ENCODE measurements at places on chromosomes 1 and 21.
A peak's percentile ranks its signal among the peaks of the same experiment; 100 is the strongest.

- no peak for DNase-seq
These were observed 279.4 kb downstream of the PTGER3 start for GRCh38 chr1:70768216-70768615.

GRCh38 chr1:115829023-115829674 lies 11.8 kb downstream of the NHLH2 start:
- peak; percentile 66 for DNase-seq

GRCh38 chr1:39564941-39565340 lies 11.6 kb downstream of the PABPC4 start:
- no peak for DNase-seq

DNA sequence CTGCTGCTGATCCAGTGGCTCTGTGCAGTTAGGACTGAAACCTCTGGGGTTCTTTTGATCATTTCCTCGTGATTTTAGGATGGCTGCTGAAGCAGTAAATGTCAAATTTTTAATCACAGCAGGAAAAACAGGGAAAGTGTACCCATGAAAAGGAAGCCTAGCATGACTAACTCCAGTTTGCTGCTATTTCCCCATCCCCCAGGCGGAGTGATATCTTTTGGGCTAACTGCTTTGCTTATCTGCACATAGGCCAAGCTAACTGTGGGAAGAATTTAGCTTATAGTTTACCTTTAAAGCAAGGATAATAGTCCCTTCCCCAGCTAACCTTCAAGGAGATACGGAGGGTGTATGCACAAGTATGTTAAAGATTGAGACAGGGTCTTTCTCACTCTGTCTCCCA lies 149.8 kb upstream of the TNR start:
- DNase-seq: no peak

GRCh38 chr1:220682901-220683576 lies 7.1 kb upstream of the C1orf115 start:
- no peak for DNase-seq

- no peak for DNase-seq
These were observed 16.8 kb upstream of the CEP350 start for GRCh38 chr1:179937668-179938254.

DNA sequence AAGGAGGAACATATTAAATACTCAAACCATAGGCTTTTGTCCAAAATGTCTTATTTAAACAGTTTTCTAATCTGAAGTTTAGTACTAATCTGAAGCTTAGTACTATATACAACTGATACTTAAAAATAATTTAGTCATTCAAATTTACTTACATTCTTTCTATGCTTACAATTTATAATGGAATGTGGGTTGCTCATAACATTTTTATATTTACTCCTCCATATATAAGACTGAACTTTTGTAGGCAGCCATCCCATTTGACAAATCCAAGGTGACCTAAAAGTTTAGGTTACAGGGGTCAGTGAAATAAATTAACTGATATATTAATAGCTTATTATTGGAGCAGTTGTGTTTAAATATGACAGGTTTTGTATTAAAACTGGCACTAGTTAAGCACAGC lies 570.6 kb downstream of the DPYD start:
- no peak for DNase-seq

DNA sequence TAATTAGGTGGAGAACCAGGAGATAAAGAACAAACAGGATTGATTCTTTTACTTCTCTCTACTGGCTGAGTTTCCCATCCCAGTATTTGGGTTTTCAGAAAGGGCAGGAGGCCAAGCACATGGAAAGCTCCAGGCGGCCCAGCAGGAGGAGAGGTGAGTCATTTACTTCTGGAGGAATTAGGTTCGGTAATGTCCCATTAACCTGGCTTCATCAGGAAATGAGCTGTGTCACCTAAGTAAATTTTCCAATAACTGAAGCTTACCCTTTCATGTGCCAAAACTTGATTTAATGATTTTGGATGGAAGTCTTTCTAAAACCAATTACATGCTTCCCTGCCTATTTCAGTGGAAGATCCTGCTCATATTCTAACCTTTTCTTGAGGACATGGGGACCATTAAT lies 257.6 kb upstream of the USP24 start:
- DNase-seq: no peak

GRCh38 chr1:195740862-195741261 lies 867.4 kb downstream of the KCNT2 start:
- DNase-seq: no peak

GRCh38 chr1:30388386-30388785 lies 335.0 kb downstream of the MATN1 start:
- no peak for DNase-seq

DNA sequence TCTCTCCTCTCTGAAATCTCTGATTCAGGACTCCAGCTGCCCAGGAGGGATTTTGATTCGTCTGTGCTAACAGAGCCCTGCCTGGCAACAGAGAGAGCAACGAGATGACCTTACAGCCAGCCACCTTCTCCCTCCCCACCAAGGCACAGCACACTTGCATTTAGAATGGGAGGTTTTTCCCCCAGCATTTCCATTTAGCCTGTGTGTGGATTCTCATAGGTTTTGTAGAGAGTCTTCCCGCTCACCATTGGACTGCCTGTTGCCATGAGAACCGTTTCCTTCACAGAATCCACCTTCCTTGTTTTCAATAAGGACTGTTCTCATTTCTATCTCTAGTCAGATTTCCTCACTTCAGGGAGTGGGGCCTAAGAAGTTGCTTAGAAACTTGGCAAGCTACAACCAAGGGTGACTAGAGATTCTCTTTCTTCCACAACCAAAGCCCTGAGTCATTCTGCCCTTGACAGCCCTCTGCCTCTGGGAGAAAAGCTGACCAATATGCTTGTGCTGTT lies 5.8 kb upstream of the IKBKE start:
- DNase-seq: peak; percentile 77

- no peak for DNase-seq
These were observed 152.7 kb upstream of the RUNX1 start for GRCh38 chr21:35201799-35202198.

GRCh38 chr1:222171005-222171404 lies 376.9 kb downstream of the HHIPL2 start:
- no peak for DNase-seq

DNA sequence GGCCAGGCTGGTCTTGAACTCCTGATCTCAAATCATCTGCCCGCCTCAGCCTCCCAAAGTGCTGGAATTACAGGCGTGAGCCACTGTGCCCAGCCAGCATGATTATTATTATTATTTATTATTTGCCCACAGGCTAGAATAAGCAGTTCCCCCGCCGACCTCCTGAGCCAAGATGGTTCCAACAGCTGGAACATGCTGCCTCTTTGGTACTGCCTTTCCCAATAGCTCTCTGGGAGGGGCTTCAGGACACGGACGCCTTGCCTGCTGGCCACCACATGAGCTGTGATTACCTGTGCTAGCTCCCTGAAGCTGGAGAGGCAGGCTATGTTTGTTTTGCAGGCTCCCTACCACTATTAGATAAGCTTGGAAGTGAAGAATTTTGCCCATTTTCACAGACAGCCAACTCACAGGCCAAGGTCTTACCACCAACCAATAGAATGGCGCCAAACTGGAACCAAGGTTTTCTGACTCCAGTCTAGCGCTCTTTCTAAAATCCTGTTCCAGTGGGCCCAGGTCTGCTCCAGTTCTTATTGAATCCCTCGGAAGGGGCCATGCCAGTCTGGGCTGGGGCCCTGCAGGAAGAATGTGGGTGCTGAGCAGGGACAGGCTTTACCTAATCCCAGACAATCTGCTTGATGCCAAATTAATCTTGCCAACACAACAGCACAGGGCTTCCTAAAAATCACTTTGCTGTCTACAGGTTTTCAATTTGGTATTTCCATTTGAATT lies 2.1 kb upstream of the GPR61 start:
- no peak for DNase-seq

DNA sequence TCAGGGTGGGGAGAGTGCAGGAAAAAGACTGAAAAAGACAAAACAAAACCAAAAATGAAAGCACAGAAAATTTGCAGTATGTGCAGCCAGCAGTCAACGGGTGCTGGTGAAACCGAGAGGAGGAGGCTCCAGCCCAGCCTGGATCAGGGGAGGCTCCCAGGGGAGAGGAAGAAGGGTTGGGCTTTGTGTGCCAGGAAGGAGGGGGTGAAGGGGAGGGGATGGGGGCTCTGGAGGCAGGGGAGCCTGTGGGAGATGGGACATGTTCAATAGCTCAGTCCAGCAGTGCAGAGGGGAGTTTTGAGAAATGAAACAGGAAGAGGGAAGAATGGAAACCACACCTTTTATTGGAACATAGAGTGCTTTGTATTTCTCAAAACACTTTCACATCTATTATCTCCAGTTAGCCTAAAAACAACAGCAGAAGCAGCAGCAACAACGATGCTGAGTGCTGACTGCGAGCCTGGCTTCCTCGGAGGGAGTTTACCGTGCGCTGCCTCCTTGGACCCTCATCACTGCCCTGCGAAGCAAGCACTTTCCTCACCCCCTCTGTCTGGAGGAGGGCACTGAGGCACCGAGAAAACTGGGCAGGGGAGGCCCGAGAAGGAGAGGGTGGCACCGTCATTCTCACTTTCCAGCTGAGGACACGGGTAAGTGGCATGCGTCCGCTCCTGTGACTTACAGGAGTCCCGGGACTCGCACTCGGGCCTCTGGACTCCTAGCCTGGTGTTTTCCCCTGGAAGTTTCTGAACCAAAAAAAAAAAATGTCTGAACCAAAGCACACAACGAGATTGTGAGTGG lies 62.9 kb downstream of the MDM4 start:
- DNase-seq: no peak

DNA sequence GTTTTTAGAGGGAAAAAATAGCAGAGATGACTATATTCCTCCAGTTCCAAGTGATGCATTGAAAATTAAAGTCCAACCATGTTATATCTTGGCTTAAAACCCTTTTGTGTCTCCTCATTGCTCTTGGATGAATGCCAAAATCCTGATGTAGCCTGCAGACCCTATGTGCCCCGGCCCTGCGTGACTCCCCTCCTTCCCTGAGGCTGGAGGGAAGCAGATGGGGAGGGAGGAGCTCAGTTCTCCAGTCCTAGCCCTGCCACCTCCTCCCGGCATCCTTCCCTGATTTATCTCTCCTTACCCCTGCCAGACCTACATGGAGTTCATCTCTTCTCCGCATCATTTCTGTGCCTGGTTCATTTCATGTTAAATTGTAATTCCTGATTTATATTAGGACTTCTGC lies 397.4 kb downstream of the PTPRU start:
- DNase-seq: no peak

- DNase-seq: no peak
These were observed 971.0 kb downstream of the NCAM2 start for GRCh38 chr21:21969211-21969610.

GRCh38 chr1:225700889-225701465 lies 48.1 kb upstream of the ENAH start:
- DNase-seq: no peak

DNA sequence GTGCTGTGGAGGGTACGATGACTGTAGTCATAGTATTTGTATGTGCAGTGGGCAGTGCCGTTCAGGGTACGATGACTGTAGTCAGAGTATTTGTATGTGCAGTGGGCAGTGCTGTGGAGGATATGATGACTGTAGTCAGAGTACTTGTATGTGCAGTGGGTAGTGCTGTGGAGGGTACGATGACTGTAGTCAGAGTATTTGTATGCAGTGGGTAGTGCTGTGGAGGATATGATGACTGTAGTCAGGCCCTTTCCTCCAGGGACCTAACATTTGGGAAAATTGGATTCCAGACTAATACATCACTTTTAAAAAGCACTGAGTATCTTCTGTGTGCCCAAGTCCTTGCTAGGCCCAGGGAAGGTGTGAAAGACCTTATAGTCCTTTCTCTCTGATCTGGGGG lies 2.9 kb downstream of the ZNF672 start:
- DNase-seq: no peak

- no peak for DNase-seq
These were observed 11.7 kb upstream of the SNAPIN start for GRCh38 chr1:153646672-153647345.

GRCh38 chr1:175742790-175743459 lies 470 bp downstream of the TNR start:
- no peak for DNase-seq

DNA sequence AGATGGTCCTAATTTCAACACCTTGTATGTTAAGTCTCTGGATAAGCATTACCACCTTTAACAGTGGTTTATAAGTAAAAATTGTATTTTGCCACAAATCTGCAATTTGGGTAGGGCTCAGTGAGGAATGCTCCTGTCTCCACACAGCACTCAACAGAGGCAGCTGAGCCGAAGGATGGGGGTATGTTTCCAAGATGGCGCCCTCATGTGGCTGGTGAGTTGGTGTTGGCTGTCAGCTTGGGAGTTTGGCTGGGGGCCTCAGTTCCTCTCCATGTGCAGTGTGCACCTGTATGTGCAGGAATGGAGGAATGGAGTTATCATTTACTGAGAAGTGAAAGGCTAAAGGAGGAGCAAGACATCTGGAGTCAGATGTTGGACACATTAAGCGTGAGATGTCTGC lies 136.8 kb downstream of the GABPA start:
- no peak for DNase-seq

DNA sequence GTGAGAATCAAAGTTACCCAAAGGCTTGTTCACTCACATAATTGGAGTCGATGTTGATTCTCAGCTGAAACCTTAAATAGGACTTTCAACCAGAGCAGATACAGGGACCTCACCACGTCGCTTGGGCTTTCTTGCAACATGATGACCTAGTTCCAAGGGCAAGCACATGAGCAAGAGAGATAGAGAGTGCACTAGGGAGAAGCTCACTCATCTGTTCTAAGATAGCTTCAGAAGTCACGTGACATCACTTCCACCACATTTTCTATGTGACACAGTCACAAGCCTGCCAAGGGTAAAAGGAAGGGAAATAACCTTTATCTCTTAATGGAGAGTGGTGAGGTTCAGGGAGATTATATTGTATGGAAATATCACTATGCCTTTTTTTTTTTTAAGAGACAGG lies 470.1 kb upstream of the PLXNA2 start:
- no peak for DNase-seq

DNA sequence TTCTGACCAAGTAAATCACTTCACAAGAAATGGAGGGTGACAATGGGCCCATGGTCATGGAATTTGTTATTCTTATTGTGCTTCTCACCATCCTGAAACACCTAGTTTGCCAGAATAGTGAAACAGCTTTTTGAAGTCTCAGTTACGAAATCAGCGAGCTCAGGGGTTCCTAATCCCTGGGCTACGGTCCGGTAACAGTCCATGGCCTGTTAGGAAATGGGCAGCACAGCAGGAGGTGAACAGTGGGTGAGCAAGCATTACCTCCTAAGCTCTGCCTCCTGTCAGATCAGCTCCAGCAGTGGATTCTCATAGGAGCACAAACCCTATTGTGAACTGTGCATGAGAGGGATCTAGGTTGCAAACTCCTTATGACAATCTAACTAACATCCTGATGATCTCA lies 1356.3 kb downstream of the KCNT2 start:
- DNase-seq: no peak

DNA sequence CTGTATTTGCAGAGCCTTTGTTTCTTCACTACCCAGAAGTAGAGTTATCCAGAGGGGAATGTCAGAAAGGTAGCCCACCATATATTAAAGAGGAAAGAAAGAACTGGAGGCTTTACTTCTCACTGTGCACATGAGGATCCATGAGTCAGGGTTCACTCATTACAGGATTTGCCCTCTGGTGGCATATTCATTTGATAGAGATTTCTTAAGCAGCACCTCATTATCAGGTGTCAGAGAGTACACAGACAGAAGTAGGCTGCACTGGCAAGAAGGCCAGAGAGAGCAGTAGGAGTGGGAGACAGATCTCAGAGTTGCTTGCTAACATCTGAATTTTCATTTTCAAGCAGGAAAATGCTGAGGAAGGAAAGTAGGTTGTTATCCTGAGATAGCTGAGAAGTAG lies 123.8 kb downstream of the PIK3R3 start:
- no peak for DNase-seq
